Gastrocnemius medialis (tissue), 4 donors: ENCODE measurements at places on chromosomes 5 and 9. TPM values are rescaled to one million over a fixed set of nuclear protein-coding genes. Genes with fewer than 3 reads are reported as not detected.

GRCh38 chr9:91758491-91758981, 191.5 kb downstream of the ROR2 start:
- no peak for DNase-seq

GRCh38 chr5:150486402-150487198, 21.3 kb upstream of the NDST1 start:
- no peak for DNase-seq

The PTGR1 gene
- 7.5 TPM for total RNA-seq

The FAM153A gene
- total RNA-seq = 0.61 TPM
